ENCODE measurements at places on chromosomes 6 and 20.

GRCh38 chr6:38554700-38555413 lies 84.9 kb downstream of the BTBD9 start:
- DNase-seq: no peak

- DNase-seq: no peak
These were observed 25.1 kb downstream of the RNF217 start for GRCh38 chr6:124987291-124987690.

GRCh38 chr20:36967636-36968035 lies 16.1 kb upstream of the SAMHD1 start:
- DNase-seq: no peak

DNA sequence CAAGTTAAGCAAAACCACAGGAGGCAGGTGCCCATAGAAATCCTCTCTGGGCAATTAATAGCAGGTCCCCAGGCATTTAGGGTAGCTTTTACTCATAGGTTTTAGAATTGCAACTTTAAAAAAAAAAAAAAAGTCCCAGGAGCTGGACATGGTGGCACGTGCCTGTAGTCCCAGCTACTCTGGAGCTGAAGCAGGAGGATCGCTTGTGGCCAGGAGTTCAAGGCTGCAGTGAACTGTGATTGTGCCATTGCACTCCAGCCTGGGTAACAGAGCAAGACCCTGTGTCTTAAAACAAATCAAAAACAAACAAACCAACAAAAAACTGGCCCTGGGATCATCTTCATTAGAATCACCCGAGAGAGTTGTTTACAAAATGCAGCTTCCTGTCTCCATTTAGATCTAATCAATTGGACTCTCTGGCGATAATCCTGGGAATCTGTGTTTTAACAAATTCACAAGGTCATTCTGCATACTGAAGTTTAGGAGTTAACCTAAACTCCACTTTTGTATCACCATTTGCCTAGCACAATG lies 131.8 kb upstream of the AKAP12 start:
- DNase-seq: no peak

GRCh38 chr6:36362551-36363370 lies 24.7 kb downstream of the ETV7 start:
- no peak for DNase-seq

DNA sequence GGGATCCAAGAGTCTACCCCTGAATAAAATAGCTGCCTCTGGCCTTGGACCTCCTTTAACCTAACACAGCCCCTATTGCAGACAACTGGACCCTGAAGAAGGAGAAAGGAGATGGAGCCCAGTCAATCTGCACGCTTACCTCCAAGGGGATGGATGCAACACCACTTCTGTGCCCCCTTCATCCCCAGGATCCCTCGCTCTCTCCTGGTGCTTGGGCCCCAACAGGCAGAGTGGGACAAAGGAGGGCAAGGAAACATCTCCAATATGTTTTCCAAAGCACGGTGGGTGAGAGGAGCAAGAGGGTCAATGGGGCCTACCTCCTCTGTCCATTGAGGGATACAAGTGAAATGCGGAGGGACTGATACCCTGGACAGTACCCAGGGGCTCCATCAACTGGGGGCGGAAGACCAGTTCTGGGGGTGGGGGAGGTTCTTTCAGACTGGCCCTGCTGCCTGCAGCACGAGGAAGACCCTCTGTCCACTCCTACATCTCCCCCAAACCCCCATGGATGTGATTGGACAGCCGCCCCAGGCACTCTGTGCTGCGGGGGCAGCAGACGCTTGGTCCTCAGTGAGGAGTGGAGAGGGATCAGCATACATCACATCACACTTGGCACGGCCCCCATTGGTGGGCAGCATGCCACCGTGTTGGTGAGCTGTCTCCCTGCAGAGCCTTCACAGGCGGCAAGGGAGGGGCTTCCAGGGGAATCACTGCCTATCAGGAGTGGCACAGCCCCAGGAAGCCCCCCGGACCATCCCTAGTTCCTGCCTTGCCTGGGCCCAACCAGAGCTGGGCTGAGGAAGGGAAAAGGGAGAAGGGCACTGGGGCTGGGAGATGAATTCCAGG lies 70.6 kb downstream of the MRPL14 start:
- DNase-seq: no peak

GRCh38 chr6:18471232-18471964 lies 84.2 kb downstream of the RNF144B start:
- DNase-seq: no peak

- no peak for DNase-seq
These were observed 104.8 kb downstream of the GJA1 start for GRCh38 chr6:121540210-121540609.

DNA sequence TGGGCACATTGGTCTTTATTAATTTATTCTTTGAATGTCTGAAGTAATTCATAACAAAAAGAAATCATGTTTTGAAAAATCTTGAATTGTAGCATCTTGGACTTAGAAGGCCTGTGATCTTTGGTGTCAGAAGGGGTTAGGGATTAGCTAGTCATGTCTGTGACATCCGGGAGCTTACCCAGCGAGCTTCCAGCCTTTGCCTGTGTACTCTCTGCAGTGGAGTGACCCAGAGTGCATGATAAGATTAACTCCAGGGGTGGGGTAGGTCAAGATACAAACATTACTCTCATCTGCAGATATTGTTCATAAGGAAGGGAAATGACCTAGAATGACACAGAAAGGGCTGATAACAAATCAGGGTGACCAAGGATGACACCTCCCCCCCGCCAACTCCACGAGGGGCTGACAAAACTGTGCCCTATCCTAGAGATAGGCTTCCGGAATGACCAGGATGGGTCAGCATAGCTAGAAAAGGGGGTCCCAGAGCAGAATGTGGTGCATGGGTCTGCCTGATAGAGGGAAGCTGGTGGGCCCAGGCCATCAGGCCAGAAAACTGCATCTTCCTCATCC lies 56.6 kb upstream of the BLCAP start:
- no peak for DNase-seq

DNA sequence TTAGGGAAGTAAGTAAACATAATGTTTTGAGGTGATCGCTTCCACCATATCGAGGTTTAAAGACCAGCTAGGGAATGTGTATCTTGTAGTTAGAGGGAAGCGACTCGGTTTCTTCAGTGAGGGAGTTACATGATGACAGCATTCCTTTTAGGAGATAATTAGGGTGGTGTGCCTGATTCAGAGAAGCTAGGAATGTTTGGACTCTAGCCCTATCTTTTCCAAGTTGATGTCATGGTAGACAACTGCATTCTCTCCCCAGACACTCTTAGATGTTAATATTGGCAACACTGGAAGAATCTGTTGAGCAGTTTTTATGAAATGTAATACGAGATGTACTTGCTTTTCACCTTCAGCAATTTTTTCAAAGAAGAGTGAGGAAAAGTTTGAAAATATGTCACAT lies 12.9 kb upstream of the HIVEP1 start:
- no peak for DNase-seq

DNA sequence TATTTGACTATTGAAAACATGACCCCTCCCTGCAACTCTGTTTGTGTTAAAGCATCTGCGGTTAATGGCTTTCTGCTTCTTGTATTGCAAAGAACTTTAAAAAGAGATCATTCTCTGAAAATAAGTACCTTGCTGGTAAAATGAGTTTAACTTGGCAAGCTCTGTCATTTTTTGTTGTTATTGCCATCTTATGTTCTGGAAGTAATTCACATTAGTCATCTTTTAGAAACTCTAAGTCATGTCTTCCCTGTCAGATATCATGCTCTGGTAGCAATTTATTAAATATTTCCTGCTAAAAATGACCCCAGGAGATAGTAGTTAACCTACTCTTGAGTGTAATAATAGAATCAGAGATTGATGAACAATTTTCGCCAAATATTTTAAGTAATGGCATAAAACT lies 890.6 kb downstream of the KIF16B start:
- DNase-seq: no peak

- DNase-seq: no peak
These were observed 425.5 kb downstream of the CBLN4 start for GRCh38 chr20:55579802-55580201.

DNA sequence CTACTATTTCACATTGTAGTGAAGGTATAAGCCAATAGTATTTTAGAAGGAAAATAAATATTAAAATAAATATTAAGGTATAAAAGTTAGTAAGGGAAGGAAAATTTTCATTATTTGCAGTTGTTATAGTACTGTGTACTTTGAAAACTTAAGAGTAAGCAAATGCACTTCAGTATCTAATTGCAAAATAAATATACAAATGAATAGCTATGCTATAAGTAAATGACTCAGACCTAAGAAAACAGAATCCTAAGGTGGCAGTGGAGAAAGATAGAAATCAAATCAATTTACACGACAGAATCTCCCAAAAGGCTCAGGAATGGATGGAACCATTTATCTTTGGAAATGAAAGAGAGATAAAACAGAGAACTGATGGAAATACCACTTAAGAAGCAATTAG lies 24.7 kb upstream of the UBR2 start:
- no peak for DNase-seq

- DNase-seq: no peak
These were observed 9.0 kb downstream of the PTPN1 start for GRCh38 chr20:50519036-50519762.

GRCh38 chr6:125258651-125259353 lies 43.0 kb downstream of the HDDC2 start:
- DNase-seq: no peak

DNA sequence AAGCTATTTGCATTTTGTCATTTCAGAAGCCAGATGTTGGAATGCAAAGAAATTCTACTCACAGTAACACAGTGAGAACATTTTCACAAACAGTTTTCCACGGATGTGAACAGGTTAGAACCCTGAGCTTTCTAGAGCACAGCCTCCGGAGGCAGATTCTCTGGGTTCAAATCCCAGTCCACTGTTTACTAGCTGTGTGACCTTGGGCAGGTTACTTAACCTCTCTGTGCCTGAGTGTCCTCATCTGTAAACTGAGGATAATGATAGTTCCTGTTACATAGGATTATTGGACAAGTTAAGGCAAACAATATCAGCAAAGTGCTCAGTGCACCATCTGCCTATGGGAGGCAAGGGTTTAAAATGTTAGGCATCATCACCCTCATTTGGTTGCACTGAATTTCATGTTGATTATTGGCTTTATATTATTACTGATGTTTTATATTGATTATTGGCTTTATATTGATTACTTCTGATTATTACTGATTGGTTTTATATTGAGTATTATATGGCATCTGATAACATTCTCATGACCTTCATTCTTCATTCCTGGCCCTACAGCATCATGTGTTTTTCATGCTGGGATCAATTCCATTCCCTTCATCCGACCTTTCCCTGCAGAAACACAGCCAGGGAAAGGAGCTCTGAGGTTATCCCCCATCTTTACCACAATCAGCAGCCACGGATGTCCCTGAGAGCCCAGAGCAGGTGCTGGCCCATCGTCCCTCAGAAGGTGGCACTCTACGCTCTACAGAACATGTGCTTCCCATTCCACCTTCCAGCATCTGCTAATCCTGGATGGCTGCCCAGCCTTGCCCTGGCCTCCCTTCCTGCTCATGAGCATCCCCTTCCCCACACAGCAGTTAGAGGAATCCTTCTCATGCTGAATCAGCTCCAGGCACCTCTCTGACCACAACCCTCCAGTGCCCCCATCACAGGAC lies 283.1 kb downstream of the PREX1 start:
- no peak for DNase-seq

GRCh38 chr6:143591441-143591840 lies 79.9 kb upstream of the FUCA2 start:
- DNase-seq: no peak

DNA sequence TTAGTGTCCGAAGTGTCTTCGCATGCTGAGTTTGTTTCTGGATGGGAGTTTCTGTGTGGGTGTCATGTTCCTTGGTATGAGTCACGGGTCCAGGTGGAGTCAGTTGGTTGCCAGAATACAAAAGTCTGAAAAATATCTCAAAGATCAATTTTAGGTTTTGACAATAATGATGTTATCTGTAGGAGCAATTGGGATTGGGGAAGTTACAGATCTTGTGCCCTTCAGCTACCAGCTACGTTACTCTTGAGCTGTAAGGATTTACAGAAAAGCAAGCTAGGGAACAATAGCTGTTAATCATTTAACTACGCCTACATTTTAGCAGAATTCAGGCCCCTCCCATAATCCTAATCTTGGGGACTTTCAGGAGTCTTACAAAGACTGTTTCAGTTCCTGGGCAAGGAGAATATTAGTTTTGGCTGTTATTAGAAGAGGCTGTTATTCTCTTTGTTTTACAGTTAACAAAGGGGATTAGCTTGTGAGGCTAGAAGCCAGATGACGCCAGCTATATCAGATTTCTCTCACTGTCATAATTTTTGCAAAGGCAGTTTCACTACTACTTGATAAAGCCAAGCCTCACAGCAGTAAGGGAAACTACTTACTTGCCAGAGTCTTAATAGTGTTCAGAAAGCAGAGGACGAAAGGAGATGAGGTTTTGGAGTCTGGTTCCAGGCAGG lies 15.4 kb upstream of the SLC22A16 start:
- no peak for DNase-seq

Measured in body of pancreas (tissue), 4 donors.